ENCODE measurements at places on chromosomes 7 and 10. TPM values are rescaled to one million over a fixed set of nuclear protein-coding genes. Genes with fewer than 3 reads are reported as not detected.

GJD4 gene
- not detected for total RNA-seq

DHX32 gene
- 16.6 TPM for total RNA-seq

SRRT gene
- 208 TPM for total RNA-seq

AEBP1 gene
- total RNA-seq: 3.6 TPM

OR6B1 gene
- not detected for total RNA-seq

SPDYE5 gene
- 0.13 TPM for total RNA-seq

PNLIPRP3 gene
- total RNA-seq: not detected

FBXO24 gene
- total RNA-seq: 0.86 TPM

PLEKHA8 gene
- total RNA-seq: 7.1 TPM

LRIT1 gene
- not detected for total RNA-seq

Data from activated naive CD4-positive, alpha-beta T cell treated with anti-CD3 and anti-CD28 coated beads, Interleukin-2, amount 10 ng/mL, durations not matched to agents 5 hours and 36 hours (primary cell).